ENCODE measurements at places on chromosomes 11 and 22. TPM values are rescaled to one million over a fixed set of nuclear protein-coding genes. Genes with fewer than 3 reads are reported as not detected.

The SPI1 gene
- polyA plus RNA-seq: 4.5 TPM

The ALG12 gene
- polyA plus RNA-seq: 21.5 TPM

GRCh38 chr11:76392870-76393269 is 11.7 kb downstream of the GVQW3 start:
- no peak for DNase-seq

DNA sequence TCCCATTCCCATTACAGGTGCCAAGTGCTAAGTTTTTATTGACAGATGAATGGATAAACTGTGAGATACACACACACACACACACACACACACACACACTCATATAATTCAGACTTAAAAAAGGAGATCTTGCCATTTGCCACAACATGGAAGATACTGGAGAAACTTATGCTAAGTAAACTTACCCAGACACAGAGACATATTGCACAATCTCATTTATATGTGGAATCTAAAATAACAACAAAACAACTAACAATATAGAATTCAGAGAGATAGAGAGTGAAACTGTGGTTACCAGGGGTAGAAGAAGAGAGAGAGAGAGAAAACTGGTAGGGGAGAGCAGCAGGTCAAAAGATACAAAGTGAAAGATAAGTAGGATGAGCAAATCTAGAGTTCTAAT is 1.4 kb downstream of the MS4A6E start:
- no peak for DNase-seq

- DNase-seq: no peak
Measured at GRCh38 chr11:2096011-2096918, 42.9 kb downstream of the IGF2 start.

DNA sequence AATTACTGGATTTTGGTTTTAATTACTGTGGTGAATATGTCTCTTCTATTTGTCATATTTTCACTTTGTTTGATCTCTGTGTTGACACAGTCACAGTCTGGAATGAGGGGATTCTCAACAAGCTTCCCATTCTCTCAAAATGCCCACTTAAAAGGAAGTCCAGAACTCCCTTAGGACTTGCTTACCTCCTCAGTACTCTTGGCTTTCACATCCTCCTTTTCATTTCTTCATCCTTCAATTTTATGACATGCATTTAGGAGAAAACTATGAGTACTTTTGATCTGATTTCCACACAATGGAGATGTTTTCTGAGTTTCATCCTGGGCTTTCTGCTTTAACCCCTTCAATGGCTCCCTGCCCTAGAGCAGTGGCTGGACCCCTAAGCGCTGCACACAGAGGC is 49.3 kb upstream of the FLI1 start:
- DNase-seq: no peak

- DNase-seq: no peak
Measured at GRCh38 chr11:66707486-66707885, 21.5 kb downstream of the SPTBN2 start.

- no peak for DNase-seq
Measured at GRCh38 chr11:37509506-37509905, 911.5 kb upstream of the RAG2 start.

GRCh38 chr22:16914006-16914405 is 88.8 kb upstream of the XKR3 start:
- no peak for DNase-seq

DNA sequence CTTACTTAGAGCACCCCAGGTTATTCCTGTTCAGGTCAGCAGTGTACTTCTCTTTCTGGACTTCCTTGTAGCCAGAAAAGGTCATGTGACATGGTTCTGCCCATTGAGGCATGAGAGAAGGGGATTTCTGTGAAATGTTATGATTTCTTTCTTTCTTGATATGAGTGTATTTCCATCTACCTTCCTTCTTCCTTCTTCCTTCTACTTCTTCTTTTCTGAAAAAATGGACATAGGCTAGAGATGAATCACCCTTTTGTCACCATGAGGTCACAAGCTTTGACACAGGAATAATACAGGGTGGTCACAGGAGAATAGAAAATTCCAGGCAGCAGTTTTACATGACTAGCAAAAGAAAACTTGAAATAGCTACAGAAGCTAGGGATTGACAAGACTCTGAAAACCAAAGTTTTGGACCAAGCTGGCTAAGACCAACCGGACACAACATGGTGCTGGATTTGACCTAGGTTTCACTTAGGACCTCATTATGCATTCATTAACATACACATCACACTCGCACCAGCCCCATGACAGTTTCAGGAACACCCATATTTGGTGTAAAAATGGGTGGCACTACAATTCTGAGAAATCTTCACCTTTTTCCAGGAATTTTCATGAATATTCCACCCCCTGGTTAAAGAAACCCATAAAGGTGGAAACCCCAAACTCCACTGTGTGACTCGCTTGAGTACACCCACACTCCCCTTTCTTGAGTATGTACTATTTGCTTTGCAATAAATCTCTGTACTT is 21.2 kb upstream of the MAP6 start:
- DNase-seq: no peak

Measured in right lung (tissue), 10 donors.